ENCODE measurements at places on chromosomes 13 and 19.

DNA sequence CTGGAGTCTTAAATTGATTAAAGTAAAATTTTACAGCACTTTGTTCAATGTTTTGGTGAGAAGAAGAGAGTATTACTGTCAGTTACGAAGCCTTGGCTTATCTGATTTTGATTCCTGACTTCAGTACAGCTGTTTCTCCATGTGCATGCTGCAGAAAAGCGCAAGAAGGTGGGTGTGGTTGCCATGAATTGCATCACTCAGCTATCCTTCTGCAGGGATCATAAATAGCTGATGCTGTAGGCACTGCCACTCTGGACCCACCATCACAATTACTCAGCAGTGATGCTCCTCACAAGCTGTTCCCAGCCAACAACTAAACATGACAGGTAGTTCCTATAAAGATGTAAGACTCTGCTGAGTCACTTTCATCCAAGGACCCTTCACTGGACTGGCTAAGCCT lies 321.2 kb downstream of the IRS2 start:
- no peak for DNase-seq

DNA sequence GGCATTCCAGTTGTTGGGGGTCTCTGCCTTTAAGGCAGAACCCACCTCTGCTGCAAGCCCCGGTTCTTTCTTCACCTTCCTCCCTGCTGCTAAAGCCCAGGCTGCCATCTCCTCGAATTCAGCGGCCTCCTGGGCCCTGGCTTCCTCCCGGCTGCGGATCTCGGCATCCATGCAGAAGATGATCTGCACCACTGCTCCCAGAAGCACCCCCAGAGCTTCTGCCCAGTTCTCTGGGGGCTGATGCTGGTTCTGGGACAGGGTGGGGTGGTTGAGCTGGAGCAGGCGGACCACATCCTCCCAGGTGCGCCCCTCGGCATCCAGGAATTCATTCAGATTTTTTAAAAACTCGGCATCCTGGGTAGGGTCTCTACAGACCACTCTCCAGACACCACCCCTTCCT lies 987 bp downstream of the PNMA8A start:
- DNase-seq = no peak

DNA sequence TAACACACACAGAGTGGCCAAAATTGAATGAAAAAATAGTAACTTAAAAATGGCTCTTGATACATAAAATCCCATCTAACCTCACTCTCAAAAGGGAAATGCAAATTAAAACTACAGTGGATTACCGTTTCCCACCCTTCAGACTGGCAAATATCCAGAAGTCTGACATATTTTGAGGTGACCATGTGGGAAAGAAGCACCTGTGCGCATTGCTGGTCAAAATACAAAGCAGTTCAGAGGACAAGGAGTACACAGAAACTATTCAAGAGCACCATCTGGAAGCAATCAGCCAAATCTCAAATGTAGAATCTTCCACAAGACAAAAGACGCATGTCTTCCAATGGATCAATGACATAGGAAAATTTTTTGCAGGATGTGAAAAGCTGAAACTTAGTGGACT lies 23.2 kb downstream of the NALCN start:
- DNase-seq = no peak

- peak; percentile 10 for DNase-seq
These were observed at the start of gene ZNF382 for GRCh38 chr19:36605101-36605876. ZNF382 (plus strand) TSS chr19:36605313; CDS start chr19:36609915, 4,602 bp downstream.

DNA sequence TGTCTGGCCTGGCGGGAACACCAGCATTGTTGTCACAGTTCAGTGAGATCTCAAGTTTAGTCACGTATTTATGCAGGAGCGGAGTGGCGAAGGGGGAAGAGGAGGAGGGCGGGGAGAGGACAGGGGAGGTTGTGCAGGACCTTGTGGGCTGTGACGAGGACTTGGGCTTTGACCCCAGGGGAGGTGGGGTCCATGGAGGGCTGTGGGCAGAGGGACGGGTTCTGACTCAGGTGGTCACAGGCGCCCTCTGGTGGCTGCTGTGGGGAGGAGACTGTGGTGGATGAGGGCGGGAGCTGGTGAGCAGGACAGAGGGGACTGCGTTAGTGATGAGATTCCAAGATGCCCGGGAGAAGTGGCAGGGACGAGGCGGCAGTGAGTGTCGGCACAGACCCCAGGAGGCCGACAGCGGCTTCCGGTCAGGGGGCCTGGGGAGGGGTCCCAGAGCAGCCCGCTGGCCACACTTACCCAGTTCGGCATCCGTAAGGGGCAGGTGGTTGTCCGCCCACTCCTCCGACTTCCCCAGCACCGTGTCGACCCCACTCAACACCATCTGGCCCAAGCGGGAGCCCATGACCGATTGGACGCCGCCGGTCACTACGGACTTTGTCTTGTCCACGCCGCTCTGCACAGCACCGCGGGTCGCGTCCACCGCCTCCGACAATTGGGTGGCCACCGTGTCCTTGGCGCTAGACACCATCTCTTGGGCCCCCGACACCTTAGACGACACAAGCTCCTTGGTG lies 15.7 kb downstream of the PLIN3 start:
- DNase-seq = no peak

DNA sequence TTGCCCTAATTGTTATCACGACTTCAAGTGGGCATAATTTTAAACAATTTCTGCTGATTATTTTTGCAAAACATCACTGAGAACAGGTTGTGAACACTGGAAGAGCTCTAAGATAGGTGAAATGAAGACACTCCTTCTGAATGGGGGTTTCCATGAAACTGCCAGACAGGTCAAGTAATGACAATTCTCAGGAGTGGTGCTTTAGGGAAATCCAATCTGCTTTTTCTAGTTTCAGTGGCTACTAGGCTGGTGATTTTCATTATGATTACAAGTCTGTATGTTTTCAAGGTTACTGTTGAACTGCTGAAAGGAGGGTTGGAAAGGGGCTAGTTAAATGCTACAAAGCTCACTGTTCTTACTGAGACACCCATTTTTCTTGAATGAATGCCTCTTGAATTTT lies 1724.2 kb downstream of the PCDH9 start:
- no peak for DNase-seq

- no peak for DNase-seq
These were observed 31.0 kb upstream of the COX7A1 start for GRCh38 chr19:36183245-36183628.

DNA sequence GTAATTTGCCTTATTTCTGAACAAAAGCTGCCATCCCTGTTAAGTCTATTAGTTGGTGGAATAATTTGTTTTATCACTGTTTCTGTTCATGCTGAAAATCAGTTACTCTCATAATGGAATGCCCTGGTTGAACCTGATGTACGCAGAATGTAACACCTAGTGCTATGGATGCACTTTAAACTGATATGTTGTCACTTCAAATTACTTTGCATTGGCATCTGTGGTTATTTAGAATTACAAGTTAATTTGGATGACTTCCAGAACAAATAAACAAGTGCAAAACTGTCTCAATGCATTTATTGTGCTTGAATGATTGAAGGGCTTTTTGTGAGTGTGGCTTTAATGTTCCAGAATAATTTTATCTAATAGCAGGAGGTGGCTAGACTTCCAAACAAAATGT lies 368.2 kb upstream of the SLITRK5 start:
- DNase-seq = no peak

GRCh38 chr13:44171156-44171555 lies 202.5 kb upstream of the SERP2 start:
- DNase-seq = no peak

DNA sequence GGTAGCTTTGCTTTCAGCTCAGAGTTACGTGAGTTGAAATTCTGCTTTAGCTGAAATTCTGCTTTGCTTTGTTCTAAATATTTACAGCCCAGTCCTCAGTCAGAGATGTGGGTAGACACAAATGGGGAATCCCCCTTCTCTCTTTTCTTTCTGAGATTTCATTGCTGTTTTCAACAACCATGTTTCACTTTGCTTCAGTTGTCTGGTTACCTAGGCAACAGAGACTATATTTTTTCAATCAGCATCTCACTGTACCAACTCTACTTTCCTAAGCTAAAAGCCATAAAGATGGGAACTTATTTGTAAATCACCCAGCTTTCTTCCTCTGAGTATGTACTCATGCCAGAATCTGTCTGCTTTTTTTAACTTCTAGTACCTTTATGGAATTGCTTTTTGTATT lies 509.0 kb downstream of the OLFM4 start:
- DNase-seq = no peak

DNA sequence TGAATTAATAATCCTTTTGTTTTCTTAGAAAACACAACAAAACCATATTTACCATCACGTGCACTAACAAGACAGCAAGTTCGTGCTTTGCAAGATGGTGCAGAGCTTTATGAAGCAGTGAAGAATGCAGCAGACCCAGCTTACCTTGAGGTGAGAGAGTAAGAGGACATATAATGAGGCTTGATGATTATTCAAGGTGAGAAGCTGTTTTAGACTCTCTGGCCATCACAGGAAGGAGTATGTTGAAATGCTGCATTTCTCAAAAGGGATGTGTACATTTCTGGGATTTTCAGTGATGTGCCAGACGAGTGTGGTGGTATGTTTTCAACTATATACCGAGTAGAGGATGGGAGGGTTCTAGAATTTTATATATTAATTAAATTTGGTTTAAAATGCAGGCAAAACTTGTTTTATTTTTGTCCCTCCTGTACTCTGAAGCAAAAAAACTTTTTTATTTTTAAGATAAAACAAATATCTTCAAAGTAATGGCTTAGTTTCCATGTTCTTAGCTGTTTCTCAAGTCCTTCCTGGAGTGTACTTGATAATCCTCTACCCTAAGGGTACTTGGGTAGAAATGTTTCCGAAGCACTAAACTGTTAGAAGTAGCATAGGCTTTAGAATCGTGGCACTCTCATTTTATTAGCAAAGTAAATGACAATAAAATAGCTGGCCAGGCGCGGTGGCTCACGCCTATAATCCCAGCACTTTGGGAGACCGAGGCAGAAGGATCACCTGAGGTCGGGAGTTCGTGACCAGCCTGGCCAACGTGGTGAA lies 51.1 kb downstream of the N4BP2L1 start:
- no peak for DNase-seq

- DNase-seq = no peak
These were observed 324.1 kb upstream of the KLHL1 start for GRCh38 chr13:70432276-70432805.

GRCh38 chr13:79511611-79512010 lies 30.7 kb downstream of the NDFIP2 start:
- no peak for DNase-seq

GRCh38 chr19:362683-363082 lies 18.1 kb upstream of the MIER2 start:
- no peak for DNase-seq

- no peak for DNase-seq
These were observed 33.7 kb downstream of the VSTM1 start for GRCh38 chr19:54029930-54030490.

- no peak for DNase-seq
These were observed 28.8 kb downstream of the ACTN4 start for GRCh38 chr19:38676023-38676877.

GRCh38 chr19:16330368-16330801 lies 5.8 kb downstream of the KLF2 start:
- DNase-seq = no peak

DNA sequence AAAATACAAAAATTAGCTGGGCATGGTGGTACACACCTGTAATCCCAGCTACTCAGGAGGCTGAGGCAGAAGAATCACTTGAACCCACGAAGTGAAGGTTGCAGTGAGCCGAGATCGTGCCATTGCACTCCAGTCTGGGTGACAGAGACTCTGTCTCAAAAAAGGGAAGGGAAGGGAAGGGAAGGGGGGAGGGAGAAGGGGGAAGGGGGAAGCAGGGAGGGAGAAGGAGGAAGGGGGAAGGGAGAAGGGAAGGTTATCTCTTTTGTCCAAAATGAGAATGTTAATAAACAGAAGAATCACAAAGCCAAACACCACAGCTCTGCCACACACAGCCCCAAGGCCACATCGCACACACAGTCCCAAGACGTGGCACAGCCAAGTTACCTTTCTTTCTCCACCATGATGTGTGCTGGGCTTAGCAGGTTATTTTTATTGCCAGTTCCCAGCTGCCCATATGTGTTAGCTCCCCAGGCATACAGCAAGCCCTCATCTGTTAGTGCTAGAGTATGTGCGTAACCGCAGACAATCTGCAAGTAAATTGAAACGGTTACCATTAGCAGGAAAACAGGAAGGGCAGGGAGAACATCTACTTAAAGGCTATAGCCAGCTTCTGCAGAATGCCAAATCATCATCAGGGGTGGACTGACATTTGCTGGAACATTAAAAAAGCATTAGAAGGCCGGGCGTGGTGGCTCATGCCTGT lies 34.3 kb downstream of the RCBTB1 start:
- no peak for DNase-seq

- DNase-seq = no peak
These were observed 14.0 kb upstream of the GJA3 start for GRCh38 chr13:20174656-20175405.

DNA sequence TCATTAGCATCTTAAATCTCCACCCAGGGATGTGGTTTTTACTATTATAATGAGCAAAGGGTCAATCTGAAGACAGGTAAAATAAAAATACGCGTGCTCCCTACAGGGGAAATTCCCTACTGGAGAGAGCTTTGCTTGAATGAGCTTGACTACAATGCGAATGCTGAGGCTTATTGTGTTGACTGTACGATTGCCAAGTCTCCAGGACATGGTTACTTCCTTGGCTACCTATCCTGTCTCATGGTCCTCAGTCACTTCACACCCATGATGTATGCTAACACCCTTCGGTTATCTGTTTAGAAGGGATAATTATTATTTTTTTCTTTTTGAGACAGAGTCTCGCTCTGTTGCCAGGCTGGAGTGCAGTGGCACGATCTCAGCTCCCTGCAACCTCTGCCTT lies 61.7 kb downstream of the ZNF627 start:
- DNase-seq = no peak

DNA sequence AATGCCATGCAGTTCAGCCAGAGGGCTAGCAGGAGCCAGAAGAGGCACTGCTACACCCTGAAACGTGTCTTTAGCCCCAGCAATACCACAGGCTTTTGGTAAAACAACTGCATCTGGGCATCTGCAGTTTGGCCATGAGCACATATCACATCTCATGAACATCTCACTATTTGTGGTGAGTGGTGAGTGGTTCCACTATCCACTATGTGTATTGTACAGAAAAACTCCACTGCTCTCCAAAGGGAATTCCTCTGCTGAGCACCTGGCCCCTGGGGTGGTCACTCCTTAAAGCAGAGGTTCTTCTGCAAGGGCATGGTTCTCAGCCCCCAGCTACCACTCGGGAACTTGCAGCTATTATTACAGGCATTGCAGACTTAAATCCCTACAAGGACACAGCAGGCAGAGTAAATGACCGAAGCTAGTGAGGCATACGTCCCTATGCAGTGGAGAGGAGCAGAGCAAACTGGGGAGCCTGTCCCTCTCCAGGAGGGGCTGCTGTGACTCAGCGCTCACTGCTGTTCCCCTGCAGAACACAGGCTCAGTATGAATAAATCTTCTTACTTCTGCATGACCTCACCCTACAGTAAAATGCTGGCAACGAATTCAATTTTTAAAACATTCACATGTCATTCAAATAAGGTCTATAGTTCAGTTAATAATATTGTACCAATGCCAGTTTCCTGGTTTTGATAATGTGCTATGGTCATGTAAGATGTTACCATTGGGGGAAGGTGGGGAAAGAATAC lies 332.4 kb upstream of the ZNF507 start:
- DNase-seq = no peak
